ENCODE measurements at places on chromosomes 16 and 17.

GRCh38 chr17:49764559-49765180, 739 bp upstream of the FAM117A start:
- DNase-seq: no peak

- DNase-seq: no peak
These were observed 4.8 kb downstream of the GSG1L2 start for GRCh38 chr17:9817086-9817485.

GRCh38 chr16:66240631-66241395, 125.7 kb upstream of the CDH5 start:
- no peak for DNase-seq

DNA sequence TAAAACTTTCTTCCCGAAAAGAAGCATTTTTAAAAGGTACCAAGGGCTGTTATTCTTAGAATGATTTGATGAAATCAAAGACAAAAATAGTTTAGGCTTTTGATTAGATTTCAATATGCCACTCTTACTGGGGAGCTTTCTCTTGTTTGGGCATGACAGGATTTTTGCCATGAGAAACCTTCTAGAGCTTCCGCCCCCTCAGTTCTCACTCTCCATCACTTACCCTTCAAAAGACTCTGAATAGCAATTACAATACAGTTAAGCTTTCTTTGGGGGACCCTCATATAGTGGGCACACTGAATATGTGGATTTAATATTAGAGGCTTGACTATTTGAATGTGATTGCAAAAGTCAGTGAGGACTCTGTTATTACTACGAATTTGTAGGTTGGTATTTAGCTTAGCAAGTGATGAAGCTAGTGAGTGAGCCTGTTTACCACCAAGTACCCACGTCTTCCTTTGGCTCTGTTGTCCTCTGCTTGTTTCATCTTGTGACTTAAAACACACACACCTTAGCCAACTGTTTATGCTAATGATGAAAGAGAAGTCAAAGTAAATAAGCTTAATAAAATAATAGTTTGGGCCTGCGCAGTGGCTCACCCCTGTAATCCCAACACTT, 158.7 kb upstream of the TBX2 start:
- DNase-seq: no peak

- DNase-seq: no peak
These were observed 4.7 kb upstream of the P2RX1 start for GRCh38 chr17:3921006-3921405.

GRCh38 chr17:45895304-45895968, 1.1 kb downstream of the MAPT start:
- DNase-seq: no peak

- no peak for DNase-seq
These were observed 11.5 kb downstream of the NHERF1 start for GRCh38 chr17:74759941-74760340.

GRCh38 chr17:79955167-79955549, 80.5 kb downstream of the TBC1D16 start:
- no peak for DNase-seq

Data from CMK (cell line).